ENCODE measurements at places on chromosomes 7 and 10.

- no peak for DNase-seq
Measured at GRCh38 chr7:50358041-50358705, 53.7 kb downstream of the IKZF1 start.

DNA sequence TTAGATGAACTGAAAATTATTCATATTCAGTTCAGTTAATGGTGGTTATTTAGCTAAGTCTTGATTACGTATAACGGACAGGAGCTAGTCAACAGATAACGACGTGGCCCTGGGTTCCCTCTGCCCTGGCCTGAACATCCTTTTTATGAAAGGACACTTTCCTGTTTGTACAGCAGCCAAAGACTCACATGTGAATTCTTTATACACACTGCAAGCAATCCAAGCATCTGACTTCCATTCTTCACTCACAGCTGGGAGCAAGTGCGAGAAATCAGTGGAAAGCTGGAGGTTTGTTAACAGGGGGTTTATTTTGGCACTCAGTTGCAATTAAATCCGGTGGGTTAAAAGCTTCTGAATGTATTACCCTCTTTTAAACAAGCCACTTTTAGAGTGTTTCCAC is 148.1 kb upstream of the GDF10 start:
- no peak for DNase-seq

- DNase-seq = no peak
Measured at GRCh38 chr10:59175538-59176240, 754 bp upstream of the PHYHIPL start.

GRCh38 chr7:97005183-97006054 is at the start of gene DLX6:
TSS of gene DLX6 (plus strand) at chr7:97005553. CDS start at chr7:97005978, 425 bp downstream.
- DNase-seq = peak; percentile 48

GRCh38 chr10:70258216-70258615 is 25.0 kb upstream of the PPA1 start:
- no peak for DNase-seq

- DNase-seq = no peak
Measured at GRCh38 chr10:21496343-21497176, 28.9 kb downstream of the SKIDA1 start.

- DNase-seq = no peak
Measured at GRCh38 chr7:107398161-107398560, 71.7 kb upstream of the GPR22 start.

DNA sequence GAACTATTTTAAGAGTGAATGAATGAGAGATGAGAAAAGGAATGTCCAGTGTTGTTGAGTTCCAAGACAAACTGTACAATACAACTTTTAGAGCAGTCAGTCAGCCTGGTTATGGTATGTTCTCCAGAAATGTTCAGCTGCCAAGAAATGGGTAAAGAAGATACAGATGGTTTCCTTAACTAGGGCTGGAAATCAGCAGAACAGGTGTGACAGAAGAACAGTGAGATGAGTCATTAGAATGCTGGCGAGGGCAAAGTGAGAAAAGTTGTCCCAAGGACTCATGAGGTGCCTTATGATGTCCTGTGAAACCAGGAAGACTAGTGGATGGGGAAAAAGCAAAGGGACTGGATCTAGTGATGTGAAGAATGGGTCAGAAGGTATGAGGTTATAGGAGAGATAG is 20.8 kb upstream of the SEPTIN7 start:
- DNase-seq = no peak

DNA sequence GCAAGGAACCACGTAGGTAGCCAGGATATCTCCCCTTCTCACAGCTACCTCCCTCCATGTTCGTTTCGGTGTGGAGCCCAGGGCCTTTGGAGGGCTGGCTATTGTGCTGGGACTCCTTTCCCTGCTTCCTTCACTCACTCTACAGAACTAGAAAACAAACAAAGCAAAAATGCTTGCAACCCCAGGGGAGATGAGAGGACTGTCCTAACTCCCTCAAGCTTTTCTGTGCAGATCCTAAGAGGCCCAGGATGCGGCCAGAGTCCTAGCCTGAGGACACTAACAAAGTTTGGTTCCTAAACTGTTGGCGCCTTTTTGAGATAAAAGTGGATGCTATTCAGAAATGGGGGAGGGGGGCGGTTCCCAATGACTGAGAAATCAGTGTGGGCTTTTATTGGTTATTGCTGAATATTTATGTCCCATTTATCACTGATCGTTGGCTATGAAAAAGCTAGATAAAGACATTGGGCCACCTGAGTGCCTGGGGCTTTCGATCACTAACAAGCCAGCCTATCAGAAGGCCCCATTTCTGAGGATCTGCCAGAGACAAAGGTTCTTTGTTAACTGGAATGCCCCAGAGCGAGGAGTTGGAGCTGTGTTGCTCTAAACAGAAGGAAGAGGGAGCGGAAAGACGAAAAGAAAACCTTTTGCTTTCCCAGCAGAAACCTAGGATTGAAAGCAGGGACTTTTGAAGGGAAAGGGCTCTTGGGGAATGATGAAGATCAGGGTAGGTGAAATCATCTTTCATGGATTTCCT is 95.2 kb upstream of the EGR2 start:
- no peak for DNase-seq

GRCh38 chr7:155674556-155674955 is 30.1 kb downstream of the RBM33 start:
- DNase-seq = no peak

DNA sequence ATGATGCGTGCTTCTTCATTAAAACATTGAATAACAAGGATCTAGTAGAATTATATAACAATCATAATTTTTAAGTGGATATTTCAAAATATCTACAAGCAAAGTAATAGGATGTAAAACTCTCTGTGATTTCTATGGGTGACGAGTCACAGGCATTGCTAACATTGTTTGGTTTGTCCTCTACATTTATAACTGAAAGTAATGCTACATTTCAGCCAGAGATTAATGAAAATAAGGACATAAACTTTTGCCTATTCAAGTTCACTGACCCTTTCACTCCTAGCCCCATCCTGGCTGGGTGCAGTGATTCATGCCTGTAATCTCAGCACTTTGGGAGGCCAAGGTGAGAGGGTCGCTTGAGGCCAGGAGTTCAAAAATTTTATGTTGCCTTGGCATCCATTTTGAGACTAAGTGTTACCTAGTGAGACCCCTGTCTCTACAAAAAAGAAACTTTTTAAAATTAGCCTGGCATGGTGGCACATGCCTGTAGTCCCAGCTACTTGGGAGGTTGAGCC is 38.4 kb upstream of the HSPA12A start:
- no peak for DNase-seq

DNA sequence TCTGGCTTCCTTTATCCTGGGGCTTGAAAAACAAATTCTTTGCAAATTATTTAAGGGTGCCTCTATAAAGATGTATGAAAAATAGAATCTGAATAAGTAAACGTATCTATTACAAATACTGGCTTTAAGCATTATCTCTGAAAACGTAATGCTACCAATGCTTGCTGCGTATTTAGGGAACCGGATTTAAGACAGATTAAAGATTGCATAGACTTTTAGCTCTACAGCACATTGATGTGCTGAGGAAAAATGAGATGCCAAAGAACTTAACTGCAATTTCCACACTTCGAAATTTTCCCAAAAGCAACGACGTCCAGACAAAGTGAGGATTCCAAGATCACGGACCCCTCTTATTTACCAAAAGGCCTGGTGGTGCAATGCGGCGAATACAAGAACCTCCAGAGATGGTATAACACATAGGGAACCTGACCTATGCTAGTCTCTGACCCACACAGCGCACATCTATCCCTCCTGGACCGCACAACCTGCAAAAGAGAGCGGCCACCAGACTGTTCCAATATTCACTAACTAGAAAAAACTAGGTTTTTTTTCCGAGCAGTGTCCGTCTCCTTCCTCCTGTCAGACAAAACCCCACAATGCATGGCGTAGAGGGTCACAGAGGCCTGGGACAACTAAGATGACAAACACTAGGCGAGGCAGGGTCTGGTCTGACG is 34.3 kb upstream of the PHF14 start:
- DNase-seq = peak; percentile 8

GRCh38 chr7:92013611-92014010 is 72.9 kb downstream of the AKAP9 start:
- DNase-seq = no peak

- DNase-seq = no peak
Measured at GRCh38 chr10:28180654-28181053, 122.2 kb downstream of the MPP7 start.

GRCh38 chr10:44591911-44592310 is 207.0 kb upstream of the CXCL12 start:
- no peak for DNase-seq

GRCh38 chr7:57867884-57868701 is 418.1 kb downstream of the ZNF716 start:
- DNase-seq = no peak

DNA sequence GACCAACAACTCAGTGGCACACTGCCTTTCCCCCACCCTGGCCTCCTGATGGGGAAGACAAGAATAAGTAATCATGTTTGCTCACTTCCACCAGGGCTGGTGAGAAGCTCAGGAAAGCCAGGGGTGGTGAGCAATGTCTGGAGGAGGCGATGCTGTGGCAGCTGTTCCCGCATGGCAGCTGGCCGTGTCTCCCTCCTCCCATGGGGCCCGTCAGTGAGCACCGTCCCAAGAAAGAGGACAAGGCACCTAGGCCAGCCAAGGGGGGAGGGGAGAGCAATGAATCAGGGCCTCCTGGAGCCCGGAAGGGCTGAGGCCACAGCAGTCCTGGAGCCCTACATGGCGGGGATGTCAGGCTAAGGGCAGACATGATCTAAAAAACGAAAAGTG is 69.2 kb upstream of the INSIG1 start:
- DNase-seq = peak; percentile 36

DNA sequence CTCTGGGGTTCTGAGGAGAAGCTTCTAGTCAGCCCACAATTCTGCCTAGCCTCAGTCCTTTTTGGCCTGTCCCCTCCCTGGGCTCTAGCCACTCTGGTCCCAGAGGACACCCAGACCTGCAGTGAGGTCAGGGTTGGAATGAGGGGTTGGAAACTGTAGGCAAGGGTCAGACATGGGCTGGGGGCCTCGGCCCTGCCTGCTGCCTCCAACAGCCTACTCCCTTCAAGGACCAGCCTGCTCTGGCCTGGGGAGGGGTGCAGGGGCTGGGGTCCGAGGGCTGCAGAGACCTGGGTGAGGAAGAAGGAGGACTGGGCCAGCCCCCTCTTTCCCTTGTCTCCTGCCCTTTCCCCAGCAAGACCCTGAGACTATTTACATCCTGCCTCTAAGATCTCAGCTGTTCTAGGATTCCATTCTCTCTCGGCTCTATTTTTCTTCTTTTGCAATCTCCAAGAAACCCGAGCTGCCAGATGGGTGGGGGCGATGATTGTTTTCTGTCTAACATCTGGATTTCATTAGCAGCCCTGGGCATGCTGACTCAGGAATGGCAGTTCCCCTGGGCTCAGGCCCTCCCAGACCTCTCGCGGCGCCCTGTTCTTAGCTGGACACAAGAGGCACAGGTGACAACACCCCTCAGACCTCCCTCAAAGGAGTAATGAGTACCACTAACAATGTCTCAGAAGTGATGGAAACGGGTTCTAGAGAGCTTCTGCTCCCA is 23.1 kb downstream of the ZCCHC24 start:
- peak; percentile 95 for DNase-seq

- DNase-seq = no peak
Measured at GRCh38 chr10:31102421-31102820, 70.8 kb upstream of the ZNF438 start.

DNA sequence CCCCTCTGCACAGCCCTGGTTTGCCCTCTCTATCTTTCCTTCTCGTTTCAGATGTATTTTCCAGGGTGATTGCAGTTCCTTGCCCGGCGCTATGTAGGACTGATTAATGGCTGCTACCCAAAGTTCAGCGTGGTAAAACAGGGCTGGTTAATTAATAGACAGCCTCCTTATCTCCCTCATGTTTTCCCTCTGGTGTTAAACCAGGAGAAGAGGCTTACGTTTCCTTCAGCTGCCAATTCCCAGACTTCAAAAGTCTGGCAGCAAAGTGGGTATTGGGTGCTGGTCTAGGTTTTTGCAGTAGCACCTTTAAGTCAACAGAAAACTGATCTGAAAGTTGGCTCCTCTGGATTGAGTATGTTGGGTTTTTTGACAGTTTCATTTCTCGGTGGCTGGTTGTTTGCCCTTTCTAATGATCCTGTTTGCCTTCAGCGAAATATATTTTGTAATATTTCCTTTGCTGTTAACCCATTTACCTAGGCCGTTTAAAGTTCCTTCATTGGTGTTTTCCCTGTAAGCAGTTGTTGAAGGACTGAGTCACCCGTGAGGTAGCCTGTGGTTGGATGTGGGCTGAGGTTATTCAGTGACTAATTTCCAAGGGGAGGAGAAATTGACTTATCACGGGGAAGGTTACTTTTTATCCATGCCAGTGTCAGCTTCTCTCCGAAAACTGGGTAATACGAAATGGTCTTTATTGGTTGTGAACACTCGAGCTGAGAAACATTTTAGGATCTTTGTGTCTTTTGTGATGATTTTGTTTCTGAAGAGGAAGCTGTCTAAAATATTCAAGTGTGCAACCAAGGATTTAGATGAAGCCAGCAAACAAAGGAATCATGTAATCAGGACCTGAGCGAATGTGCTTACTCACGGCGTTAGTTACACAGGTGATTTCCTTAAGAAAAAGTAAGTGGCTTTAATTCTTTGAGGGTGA is 257.2 kb downstream of the KIAA1217 start:
- DNase-seq = peak; percentile 89

GRCh38 chr10:108413954-108414353 is 1249.4 kb upstream of the SORCS1 start:
- no peak for DNase-seq

- DNase-seq = no peak
Measured at GRCh38 chr10:73991884-73992245, 6.1 kb upstream of the VCL start.

GRCh38 chr10:121519901-121520493 is 78.2 kb downstream of the FGFR2 start:
- no peak for DNase-seq

DNA sequence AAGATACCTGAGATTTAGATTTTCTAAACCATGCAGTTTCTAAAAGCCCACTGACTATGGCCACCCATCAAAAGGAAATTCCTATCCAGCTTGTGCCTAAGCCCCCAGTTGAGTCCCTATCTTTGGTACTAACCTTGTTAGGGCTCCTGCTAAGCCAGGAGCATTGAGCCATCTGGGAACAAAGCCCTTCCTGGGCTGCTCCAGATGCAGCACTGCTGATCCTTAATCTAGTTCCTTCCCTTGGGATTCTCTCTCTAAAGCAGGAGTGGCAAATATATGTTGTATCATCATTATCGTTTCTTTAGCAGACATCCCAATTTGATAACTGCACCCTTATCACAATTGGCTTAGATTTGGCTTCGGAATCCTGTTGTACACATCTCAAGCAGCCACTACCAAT is 24.7 kb upstream of the PDLIM1 start:
- DNase-seq = no peak
